CD4-positive, alpha-beta T cell treated with Interleukin-6 at 100 ng/mL for 8 hours (primary cell): ENCODE measurements at places on chromosomes 2 and 18.

DNA sequence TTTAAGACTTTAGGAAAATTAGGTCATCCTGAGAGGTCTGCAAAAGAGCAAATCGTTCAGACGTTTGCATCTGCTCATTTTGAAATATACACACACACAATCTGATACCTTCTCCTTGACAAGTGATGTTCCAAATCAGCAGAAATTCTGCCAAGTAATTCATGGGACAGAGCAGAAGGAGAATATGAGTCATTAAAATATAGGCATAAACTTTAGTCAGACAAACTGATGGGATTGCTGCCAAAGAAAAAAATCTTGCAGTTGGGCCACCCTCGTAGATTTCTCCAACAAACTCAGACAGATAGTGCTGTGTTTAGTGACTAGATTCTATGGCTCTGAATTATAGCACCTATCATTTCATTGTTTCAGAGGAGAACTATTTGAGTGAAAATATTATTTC lies 336.3 kb downstream of the NYAP2 start:
- no peak for DNase-seq

- DNase-seq = no peak
These were observed 12.8 kb upstream of the NCOA1 start for GRCh38 chr2:24478243-24478642.

DNA sequence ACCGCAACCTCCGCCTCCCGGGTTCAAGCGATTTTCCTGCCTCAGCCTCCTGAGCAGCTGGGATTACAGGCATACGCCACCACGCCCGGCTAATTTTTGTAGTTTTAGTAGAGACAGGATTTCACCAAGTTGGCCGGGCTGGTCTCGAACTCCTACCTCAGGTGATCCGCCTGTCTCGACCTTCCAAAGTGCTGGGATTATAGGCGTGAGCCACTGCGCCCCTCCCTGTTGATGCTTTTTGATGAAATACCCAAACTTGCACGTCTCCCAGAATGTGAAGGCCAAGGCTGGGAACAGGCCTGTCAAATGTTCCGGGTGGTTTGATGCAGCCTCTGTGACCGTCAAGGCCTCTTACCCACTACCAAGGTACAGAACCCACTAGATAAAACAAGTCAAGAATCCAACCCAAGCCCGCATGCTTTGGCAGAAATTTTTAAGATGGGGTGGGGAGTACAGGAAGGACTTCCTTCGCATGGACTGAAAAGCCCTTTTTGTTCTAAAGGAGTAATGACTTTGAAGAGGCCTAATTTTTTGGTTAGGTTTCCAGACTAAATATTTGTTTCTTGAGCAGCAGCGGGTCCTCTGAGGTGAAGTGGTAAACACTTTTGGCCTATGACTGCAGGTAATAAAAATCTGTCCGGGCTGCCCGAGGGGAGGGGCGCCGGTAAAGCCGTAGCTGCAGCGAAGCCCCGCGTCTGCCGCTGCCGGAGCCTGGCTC lies 3.7 kb upstream of the EVX2 start:
- DNase-seq = no peak

- peak; percentile 14 for DNase-seq
These were observed 175.5 kb downstream of the AGAP1 start for GRCh38 chr2:235669269-235669831.

DNA sequence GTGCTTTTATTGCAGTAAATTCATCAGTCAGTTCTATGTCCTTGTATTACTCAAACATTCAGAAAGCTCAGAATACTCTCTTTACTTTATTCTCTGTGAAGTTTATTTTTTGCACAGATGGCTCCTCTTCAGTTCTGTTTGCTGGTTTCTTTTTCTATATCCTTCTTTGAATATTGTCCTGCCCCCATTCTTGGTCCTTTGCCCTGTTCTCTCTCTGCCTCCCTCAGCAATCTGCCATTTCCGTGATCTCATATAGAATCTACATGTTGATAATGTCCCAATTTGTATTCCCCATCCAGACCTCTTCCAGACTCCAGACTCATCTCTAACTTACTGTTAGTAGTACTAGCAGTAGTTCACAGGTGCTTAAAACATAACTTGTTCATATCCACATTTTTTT lies 102.6 kb downstream of the HNMT start:
- DNase-seq = no peak

DNA sequence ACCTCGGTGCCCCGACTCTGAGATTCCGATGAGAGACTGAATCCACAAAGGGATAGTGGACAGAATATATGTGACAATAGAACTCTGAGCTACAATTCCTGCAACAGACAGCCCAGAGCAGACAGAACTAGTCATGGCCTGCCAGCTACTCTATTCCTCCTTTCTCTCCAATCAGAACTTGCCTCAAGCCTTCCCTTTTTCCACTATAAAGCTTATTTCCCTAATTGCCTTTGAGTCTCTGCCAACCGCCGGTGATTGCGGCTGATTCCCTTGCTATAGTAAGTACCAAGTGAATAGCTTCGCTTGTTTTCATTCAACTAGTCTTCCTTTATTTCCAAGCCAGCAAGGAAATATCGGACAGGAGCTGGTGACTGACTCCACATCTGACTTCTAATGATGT lies 96.8 kb downstream of the DSC3 start:
- DNase-seq = no peak

- DNase-seq = no peak
These were observed 990 bp upstream of the GDF7 start for GRCh38 chr2:20666005-20666303.

DNA sequence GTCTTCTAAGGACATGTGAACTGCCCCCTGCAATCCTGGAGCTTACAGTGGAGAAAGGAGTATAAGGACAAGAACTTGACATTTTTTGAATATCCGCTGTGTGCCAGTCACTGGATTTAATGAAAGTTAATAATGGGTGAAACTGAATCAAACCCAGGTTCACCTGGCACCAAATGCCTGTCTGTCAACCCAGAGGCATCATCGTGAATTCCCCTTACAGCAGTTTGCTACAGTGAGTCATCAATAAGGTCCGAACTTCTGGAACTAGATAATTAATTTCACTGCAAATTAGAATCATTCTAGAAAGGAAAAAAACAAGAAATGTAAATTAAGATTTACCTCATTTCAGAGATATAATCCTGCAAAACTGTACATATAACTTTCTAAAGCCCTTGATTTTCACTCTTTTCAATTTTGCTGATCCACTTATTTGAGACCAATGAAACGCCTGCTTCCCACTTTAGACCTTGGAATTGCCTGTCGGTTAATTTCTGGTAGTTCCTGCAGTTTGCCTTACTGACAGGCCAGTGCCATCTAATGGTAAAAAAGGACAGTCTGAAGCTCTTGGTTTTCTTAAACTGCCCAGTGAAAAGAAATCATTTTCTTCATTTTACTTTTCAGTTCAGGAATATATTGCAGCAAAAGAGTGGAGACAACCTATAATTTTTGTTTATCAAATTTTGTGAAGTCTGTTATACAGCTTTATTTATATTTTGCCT lies 8.2 kb downstream of the DSG2 start:
- DNase-seq = no peak

DNA sequence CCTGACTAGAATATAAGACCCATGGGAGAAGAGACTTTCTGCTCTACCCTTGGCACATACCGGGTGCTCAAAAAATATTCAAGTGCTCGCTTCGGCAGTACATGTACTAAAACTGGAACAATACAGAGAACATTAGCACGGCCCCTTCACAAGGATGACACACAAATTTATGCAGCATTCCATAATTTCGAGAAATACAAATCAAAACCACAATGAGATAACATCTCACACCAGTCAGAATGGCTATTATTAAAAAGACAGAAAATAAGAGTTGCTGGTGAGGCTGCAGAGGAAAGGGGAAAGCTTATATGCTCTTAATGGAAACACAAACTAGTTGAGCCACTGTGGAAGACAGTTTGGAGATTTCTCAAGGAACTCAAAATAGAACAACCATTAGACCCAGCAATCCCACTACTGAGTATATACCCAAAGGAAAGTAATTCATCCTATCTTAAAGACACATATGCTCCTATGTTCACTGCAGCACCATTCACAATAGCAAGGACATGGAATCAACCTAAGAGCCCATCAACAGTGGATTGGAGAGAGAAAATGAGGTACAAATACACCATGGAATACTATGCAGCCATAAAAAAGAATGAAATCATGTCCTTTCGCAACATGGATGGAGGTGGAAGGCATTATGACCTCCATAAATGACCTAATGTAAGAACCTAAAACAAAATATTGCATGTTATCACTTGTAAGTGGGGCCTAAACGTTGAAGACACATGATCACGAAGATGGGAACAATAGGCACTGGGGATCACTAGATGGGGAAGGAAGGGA lies 71.6 kb upstream of the CYP1B1 start:
- DNase-seq = no peak

DNA sequence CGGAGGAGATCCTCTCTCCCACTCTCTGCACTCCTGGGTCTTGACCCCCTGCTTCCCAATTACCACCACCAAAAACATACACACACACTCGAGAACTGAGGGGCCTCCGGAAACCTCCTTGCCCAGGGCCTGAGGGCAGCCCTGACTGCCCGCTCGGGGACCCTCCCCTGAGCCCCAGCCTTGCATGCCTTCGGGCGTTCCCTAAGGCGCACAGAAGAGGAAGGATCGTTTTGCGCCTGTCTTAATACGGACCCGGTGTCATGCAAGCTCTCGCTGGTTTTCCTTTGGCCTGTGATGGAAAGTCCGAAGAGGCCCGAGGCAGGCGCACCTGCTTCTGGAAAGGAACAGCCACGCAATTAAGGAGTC lies 19.8 kb downstream of the POU3F3 start:
- DNase-seq = no peak

DNA sequence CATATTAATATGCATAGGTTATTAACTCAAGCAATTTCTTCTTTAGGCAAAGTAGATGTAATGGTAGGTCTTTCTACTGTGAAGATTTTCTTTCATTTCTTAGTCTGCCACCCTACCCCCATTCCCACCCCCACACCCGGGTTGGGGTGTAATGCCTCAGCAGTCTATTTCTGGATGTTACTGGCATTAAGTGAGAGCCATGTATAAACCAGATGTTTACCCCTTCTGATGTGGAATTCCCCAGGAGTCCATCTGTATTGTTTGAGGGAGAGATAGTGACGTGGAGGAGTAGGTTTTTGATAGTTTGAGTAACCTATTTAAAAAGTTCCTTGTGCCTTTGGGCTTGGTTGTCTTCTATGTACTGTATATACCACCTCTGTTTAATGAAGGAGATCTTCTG lies 11.8 kb downstream of the TDRD15 start:
- DNase-seq = no peak

GRCh38 chr2:156580501-156580900 lies 144.3 kb downstream of the GPD2 start:
- DNase-seq = no peak

DNA sequence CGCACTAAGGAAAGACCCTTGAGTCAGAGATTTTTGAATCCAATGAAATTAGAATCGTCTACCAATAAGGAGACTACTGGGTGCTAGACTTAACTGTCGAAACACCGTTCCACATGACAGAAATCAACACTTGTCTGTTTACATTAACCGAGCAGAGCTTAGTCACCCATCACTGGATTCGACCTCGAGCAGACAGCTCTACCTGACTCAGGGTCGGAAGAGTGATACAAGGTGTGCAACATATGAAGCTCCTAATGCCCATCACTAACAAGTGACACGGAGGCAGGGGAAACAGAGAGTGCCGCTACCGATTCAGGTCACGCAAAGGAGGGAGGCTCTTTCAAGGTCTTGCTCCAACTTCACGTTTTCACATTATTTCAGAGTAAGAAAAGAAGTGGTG lies 54.2 kb upstream of the FZD5 start:
- no peak for DNase-seq
